ENCODE measurements at places on chromosomes 5 and 9. TPM values are rescaled to one million over a fixed set of nuclear protein-coding genes. Genes with fewer than 3 reads are reported as not detected.

- no peaks in the 10 kb centered on the region for H3K27me3 ChIP-seq
- no peak overlapping the region for H3K4me3 ChIP-seq
- H3K4me1 ChIP-seq: no peaks in the 10 kb centered on the region
- H3K27ac ChIP-seq: no peak overlapping the region
Measured at GRCh38 chr5:10266839-10267238, 16.8 kb downstream of the CCT5 start.

GRCh38 chr5:167049043-167049663, 1242.3 kb upstream of the WWC1 start:
- peak; percentile 71 for DNase-seq
- H3K27ac ChIP-seq: no peak overlapping the region
- no peak overlapping the region for H3K4me3 ChIP-seq
- H3K36me3 ChIP-seq: no peaks in the 10 kb centered on the region
- no peaks in the 10 kb centered on the region for H3K27me3 ChIP-seq

DNA sequence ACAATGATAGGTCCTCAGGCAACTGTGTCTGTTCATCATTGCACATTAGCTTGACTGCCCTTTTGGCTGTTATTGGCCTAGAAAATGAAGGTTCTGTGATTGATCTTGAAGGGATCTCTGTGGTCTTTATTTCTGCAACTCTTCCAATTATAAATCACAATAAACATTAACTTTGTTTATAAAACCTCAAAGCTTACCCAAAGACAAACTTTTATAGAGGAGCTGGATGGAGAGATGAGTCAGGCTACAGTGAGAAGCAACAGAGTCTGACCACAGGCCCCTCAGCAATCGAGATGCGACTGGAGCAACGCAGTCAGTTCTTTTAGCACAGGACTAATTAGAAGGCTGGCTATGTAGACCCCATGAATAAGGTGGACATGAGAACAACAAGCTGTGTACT, 5.3 kb downstream of the MACROH2A1 start:
- peaks cover 16% of the 10 kb centered on the region for H3K4me1 ChIP-seq
- DNase-seq: no peak
- H3K4me3 ChIP-seq: no peak overlapping the region
- H3K27ac ChIP-seq: no peak overlapping the region
- H3K36me3 ChIP-seq: no peaks in the 10 kb centered on the region

DNA sequence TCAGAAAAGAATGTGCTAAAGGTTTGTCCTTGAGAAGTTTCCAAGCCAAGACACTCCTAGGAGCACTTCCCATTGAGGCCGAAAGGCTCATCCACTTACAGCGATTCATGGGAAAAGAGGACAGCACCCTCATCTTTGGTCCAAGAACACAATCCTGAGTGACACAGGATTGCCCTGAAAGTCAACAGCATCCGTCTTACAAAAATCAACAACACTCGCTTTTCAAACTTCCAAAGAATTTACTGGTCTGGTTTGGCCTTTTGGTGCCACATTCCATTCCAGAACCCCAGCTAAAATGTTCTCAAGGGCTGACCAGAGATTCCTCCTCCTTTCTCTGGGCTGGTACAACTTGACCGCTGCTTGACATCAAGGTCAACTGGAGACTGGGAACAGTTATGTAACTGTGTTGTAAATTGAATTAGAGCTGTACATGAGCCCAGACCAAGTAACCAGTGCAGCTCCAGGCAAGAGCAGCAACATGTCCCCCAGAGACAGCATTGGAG, 415.8 kb upstream of the PIK3R1 start:
- no peak overlapping the region for H3K27ac ChIP-seq
- H3K36me3 ChIP-seq: peaks cover 5% of the 10 kb centered on the region
- peaks cover 6% of the 10 kb centered on the region for H3K4me1 ChIP-seq
- H3K4me3 ChIP-seq: no peak overlapping the region
- H3K27me3 ChIP-seq: no peaks in the 10 kb centered on the region

DNA sequence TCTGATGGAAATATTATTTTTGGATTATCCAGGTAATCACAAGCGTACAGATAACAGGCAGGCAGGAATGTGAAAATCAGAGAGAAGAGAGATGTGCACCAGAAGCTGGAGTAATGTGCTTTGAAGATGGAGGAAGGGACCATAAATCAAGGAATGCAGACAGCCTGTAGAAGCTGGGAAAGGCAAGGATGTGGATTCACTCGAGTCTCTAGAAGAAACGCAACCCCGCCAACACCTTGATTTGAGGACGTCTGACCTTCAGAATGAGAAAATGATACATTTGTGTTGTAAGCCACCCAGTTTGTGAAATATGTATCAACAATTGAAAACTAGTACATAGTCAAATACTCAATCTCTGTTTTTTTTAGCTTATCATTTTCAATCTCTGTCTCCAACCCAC, 207.6 kb upstream of the MPDZ start:
- H3K27ac ChIP-seq: no peak overlapping the region
- H3K4me3 ChIP-seq: no peak overlapping the region

The OSMR gene
- 0.22 TPM for total RNA-seq

GRCh38 chr9:12843735-12844134, 68.9 kb downstream of the LURAP1L start:
- no peak for DNase-seq
- no peaks in the 10 kb centered on the region for H3K36me3 ChIP-seq

DNA sequence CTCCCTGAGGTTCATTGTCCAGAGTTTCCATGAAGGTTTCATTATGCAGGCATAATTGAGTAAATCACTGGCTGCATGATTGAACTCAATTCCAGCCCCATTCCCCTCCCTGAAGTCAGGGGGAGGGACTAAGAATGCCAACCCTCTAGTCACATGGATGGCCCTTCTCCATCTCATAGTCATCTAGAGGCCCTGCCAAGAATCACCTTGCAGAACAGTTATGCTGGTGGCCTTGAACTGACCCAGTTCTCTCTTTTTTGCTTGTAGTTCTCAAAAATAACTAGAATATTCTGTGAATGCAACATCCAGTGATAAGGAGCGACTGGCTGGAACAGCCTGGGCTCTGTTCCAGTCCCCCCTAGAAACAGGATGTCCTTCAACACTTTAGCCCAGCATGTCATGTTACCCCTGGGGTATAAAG, 31.7 kb downstream of the SLC35A4 start:
- H3K27ac ChIP-seq: no peak overlapping the region
- no peaks in the 10 kb centered on the region for H3K4me1 ChIP-seq
- no peaks in the 10 kb centered on the region for H3K27me3 ChIP-seq
- H3K36me3 ChIP-seq: no peaks in the 10 kb centered on the region
- no peak for DNase-seq
- no peak overlapping the region for H3K4me3 ChIP-seq

The BAAT gene
- total RNA-seq: 0.09 TPM

DNA sequence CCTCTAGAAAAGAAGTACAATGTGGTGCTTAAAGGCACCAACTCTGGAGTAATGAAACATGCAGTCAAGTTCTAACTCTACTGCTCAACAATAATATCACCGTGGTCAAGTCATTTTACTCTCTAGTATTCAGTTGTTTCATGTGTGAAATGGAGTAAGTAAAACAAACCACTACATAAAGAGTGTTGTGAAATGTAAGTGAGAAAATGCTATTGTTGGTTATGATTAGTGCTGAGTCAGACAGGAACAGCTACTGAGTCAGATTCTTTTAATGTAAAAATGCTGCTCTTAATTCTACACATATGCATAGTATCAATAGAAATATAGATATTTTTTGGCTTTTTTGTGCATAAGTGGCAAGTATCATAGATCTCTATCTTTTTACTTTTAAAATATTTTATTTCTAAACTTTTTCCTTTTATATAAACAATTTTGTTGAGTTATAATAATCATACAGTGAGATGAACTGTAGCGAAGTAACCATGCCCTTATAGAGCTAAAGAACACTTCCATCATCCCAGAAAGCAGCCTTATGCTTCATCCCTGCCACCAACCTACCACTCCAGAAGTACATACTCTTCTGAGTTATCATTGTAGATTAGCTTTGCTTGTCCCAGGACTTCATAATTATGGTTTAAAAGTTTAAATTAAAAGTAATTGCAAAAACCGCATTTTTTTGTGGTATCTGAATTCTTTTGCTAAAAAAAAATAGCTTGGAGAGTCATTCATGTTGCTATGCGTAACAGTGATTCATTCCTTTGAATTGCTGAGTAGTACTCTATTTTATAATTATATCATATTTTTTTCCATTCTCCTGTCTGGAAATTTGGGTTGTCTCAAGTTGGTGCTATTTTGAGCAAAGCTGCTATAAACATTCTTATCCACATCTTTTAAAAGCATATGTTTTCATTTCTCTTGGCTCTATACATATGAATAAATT, 548.2 kb upstream of the CLINT1 start:
- DNase-seq: no peak
- H3K27me3 ChIP-seq: no peaks in the 10 kb centered on the region
- H3K27ac ChIP-seq: no peak overlapping the region
- H3K4me3 ChIP-seq: no peak overlapping the region
- no peaks in the 10 kb centered on the region for H3K36me3 ChIP-seq
- no peaks in the 10 kb centered on the region for H3K4me1 ChIP-seq

The DNLZ gene
- 15.8 TPM for total RNA-seq

DNA sequence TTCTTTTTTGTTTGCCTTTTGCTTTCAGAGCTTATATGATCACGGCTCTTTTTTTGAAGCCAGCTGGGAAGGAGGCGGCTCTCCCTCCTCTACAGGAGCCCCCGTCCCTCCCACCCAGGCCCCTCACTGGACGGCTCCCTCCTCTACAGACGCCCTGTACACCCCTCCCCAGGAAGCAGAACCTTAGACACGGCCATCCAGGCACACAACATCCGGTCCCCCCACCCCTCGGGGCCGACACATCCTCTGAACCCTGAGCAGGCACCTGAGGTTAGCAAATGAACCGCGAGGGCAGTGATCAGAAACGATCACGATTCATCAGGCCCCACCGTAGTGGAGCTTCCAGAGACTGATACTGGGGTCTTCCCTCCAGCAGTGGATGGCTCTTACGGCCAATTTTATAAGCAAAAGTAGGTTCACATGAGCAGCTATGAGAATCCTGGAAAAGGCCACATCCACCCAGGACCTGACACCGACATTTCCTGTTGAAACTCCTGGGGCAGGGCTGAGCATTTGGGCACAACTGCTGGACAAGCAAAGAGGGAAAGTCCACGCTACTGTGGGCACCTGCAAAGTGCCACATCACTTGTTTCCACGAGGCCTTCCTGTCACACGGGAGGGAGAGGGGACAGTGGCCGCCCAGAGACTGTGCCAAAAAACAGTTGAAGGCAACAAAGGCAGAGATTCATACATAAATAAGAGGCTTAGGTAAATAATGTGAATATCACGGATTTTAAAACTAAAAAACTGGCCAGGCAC, 78.9 kb downstream of the SEMA4D start:
- H3K36me3 ChIP-seq: no peaks in the 10 kb centered on the region
- DNase-seq: no peak
- no peaks in the 10 kb centered on the region for H3K27me3 ChIP-seq
- H3K4me3 ChIP-seq: no peak overlapping the region
- H3K4me1 ChIP-seq: peaks cover 3% of the 10 kb centered on the region

The ANKRD34B gene
- 0.77 TPM for total RNA-seq

- no peak overlapping the region for H3K27ac ChIP-seq
- H3K4me3 ChIP-seq: no peak overlapping the region
- DNase-seq: no peak
- H3K27me3 ChIP-seq: no peaks in the 10 kb centered on the region
Measured at GRCh38 chr5:60829490-60830266, 14.4 kb downstream of the ELOVL7 start.

The SNX30 gene
- 19.9 TPM for total RNA-seq

DNA sequence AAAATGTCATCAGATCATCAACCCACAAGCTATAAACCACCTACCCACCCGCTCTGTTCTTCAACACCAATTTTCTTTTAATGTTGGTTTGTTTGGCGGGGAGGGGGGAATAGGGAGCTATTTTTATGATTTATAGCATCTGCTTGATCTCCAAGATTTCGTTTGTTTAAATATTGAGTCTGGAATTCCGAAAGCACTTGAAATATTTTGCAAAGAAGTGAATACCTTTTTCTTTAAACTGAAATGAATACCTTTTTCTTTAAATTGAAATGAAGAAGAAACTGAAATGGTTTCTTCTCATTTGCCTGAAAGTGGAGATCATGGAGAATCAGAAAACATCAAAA, 49.0 kb upstream of the TENT2 start:
- peaks cover 40% of the 10 kb centered on the region for H3K4me1 ChIP-seq
- peak overlapping the region; percentile 35 for H3K27ac ChIP-seq
- H3K36me3 ChIP-seq: no peaks in the 10 kb centered on the region
- no peak for DNase-seq

DNA sequence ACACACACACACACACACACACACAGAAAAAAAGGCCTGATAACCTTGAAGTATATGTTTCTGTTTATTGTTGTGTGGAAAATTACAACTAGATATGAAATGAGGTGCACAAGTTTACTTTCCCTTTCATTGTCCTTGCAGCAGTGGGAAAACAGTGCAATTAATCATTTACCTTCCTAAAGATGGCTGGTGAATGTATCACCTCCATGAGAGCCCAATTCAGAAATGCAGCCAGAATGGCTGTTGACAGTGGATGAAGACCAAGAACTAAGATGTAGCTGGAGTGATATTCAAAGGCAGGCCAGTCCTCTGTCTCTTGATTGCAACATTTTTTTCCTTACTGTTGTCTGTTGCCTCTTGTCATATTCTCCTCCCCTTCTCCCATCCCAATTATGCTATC, 49.6 kb upstream of the EIF4EBP3 start:
- H3K27me3 ChIP-seq: no peaks in the 10 kb centered on the region
- H3K27ac ChIP-seq: no peak overlapping the region
- no peak for DNase-seq
- H3K4me1 ChIP-seq: no peaks in the 10 kb centered on the region
- peaks cover 4% of the 10 kb centered on the region for H3K36me3 ChIP-seq

- no peak for DNase-seq
- H3K27ac ChIP-seq: no peak overlapping the region
- H3K4me1 ChIP-seq: peaks cover 17% of the 10 kb centered on the region
- no peak overlapping the region for H3K4me3 ChIP-seq
- no peaks in the 10 kb centered on the region for H3K36me3 ChIP-seq
Measured at GRCh38 chr9:121689461-121690157, 38.2 kb downstream of the DAB2IP start.

Measured in neural progenitor cell (in vitro differentiated cells).